ENCODE measurements at places on chromosomes 13 and 19.

- no peak for DNase-seq
Observed at GRCh38 chr13:45512098-45512496, 47.4 kb downstream of the COG3 start.

DNA sequence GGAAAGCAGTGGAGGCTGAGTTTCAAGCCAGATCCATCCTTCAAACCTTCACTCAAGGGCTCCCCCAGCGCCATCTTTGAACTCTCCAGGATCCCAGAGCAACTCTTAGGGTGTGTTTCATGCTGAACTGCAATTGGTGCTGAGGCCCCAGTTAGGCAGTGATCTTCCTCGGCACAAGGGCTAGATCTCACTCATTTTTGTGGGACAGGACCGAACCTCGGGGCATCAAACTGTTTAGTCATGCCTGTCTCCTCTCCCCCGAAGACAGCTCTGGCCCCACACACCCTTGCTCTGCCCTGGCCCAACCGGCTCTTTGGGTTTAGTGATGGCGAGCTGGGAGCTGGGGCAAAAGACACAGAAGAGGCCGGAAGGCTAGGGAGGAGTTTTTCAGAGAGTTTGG is 115.1 kb downstream of the NUFIP1 start:
- DNase-seq = no peak

DNA sequence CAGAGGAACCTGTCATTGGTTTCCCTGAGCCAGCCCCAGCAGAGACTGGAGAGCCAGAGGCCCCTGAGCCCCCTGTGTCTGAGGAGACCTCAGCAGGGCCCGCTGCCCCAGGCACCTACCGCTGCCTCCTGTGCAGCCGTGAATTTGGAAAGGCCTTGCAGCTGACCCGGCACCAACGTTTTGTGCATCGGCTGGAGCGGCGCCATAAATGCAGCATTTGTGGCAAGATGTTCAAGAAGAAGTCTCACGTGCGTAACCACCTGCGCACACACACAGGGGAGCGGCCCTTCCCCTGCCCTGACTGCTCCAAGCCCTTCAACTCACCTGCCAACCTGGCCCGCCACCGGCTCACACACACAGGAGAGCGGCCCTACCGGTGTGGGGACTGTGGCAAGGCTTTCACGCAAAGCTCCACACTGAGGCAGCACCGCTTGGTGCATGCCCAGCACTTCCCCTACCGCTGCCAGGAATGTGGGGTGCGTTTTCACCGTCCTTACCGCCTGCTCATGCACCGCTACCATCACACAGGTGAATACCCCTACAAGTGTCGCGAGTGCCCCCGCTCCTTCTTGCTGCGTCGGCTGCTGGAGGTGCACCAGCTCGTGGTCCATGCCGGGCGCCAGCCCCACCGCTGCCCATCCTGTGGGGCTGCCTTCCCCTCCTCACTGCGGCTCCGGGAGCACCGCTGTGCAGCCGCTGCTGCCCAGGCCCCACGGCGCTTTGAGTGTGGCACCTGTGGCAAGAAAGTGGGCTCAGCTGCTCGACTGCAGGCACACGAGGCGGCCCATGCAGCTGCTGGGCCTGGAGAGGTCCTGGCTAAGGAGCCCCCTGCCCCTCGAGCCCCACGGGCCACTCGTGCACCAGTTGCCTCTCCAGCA is 4.2 kb downstream of the ZNF574 start:
- no peak for DNase-seq

DNA sequence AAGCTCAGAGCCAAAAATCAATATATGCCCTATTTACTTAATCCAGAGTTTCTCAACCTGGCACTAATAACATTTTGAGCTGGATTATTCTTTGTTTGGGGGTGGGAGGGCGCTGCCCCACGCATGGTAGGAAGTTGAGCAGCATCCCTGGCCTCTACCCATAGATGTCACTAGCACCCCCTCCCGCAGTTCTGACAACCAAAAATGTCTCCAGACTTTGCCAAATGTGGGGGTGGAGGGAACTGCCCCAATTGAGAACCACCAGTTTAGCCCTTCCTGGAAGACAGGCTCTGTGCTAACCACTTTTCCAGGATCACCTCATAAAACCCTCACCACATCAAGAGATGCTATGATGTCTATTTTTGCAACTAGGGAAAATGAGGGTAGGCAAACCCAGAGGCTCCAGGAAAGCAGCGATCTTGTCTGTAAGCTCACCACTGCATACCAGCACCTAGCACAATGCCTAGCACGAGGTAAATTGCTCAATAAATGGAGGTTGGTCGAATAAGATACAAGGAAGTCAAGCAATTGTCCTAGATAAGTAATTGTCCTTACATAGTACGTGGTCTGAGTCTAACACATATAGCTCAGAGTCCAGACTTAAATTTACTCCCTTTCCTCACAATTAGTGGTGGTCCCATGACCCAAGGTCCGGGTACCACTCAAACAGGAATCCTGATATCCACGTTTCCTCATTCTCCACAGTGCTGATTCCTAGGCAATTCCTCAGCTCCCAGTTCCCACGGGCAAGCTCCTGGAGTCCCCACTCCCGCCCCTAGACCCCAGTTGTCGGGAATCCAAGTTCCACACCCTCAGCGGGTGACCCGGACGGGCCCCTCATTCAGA is 892 bp downstream of the TRIR start:
- no peak for DNase-seq

DNA sequence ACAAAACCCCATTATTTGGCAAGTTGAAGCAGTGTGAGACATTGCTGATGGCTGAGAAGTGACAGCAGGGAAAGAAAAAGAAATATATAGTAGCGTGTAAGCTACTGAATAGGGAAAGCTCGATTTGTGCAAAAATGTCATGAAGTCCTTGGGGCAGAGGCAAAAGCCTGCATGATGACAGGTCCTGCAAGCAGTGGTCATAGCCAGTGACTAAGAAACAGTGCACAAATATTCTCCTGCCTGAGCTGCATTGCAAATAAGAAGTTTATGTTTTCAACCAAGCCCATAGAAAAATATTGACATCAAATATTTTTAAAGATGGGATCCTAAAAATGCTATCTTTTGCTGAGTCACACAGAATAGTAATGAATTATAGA is 270.0 kb downstream of the SLITRK6 start:
- no peak for DNase-seq

- no peak for DNase-seq
Observed at GRCh38 chr19:48877855-48878195, 5.6 kb downstream of the PPP1R15A start.

- DNase-seq = no peak
Observed at GRCh38 chr19:11254666-11255065, 7.7 kb downstream of the DOCK6 start.

DNA sequence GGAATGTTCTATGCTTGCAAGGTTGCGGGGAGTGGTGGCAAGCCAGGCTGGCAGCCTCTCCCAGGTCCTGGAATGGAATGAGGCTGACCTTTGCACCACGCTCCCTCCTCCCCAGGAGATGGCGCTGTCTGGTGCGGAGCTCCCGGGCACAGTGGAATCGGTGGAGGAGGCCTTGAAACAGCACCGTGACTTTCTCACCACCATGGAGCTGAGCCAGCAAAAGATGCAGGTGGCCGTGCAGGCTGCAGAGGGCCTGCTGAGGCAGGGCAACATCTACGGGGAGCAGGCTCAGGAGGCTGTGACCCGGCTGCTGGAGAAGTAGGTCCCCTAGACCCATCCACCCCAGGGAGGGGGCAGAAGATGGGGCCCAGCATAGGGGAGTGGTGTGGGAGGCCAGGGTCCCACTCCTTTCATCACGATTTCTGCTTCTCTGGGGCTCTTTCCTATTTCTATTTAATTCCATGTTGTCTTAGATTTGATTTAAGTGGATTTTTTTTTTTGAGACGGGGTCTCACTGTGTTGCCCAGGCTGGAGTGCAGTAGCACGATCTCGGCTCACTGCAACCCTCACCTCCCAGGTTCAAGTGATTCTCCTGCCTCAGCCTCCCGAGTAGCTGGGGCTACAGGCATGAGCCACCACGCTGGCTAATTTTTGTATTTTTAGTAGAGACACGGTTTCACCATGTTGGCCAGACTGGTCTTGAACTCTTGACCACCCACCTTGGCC is 53.2 kb upstream of the SHKBP1 start:
- DNase-seq = peak; percentile 2

GRCh38 chr13:73254827-73255226 is 196.0 kb downstream of the KLF5 start:
- DNase-seq = no peak

- no peak for DNase-seq
Observed at GRCh38 chr13:35566340-35566739, 89.9 kb upstream of the MAB21L1 start.

DNA sequence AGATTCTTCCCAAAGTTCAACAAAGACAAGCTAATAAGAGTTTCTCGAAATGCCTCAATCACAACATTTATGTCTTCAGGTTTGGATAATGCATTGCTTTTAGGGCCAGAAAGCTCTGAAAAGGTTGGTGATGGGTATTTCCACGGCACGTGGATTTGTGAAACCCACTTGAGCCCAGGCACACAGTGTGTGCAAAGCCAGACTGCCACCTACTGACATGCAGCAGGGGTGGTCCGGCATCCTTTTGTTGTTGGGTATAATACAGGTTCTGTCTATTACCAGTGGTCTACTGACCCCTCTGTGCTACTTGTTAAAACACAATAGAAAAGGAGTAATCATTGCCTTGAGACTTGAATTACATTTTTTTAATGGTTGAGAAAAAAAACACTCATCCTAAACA is 225.6 kb downstream of the RAP2A start:
- no peak for DNase-seq

DNA sequence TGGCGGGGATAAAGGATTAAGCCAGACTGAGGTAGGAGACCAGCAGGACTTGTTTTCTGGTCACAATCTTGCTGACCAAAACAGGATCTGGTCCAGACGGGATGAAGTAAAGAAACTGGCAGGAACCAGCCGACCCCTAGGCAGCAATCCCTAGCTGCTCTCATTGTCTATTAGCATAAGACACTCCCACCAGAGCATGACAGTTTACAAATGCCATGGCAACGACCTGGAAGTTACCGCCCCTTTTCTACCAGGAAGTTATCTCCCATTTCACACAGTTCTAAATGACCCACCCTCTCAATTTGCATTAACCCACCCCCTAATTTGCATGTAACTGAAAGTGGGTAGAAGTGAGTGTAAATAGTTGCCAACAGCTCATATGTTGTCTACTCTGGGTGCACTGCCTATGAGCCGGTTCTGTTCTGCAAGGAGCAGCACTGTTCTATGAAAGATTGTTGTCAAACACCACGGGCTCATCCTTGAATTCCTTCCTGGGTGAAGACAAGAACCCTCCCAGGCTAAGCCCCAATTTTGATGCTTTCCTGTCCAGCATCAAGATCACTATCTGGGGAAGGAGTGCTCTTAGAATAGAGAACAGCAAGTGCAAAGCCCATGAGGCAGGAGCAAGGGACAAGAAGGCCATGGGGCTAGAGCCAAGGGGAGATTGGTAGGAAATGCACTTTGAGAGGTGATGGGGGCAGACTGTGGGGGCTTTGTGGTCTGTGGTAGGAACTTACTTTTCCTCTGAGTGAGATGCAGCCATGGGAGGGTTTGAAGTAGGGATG is 13.9 kb upstream of the FBXO27 start:
- no peak for DNase-seq

DNA sequence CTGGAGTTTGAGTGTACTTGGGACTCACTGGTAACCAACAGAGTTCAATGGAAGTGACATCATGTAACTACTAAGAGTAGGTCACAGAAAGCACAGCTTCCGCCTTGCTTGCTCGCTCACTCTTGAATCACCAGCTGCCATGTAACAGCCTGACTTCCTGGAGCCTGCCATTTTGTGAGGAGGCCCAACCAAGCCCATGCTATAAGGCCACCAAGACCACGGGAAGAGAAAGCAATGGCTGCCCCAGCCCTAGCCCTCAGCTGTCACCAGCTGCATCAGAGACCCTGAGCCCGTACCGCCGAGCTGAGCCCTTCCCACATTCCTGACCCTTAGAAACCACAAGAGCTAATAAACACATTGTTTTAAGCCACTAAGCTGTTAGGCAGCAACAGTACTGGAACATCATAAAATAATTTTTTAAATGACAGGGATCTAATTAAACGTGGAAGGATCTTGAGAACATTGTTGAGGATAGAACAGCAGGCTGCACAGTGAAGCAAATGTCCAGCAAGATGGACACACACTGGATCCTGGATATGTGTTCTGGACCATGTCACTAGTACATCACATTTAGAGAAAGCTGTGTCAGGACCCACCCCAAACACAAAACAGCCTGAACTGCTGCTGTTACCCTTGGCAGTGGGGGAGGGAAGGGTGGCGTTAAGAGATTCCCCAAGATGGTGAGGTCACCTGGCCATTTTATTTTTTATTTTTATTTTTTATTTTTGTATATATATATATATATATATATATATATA is 21.7 kb upstream of the LDLR start:
- DNase-seq = no peak

DNA sequence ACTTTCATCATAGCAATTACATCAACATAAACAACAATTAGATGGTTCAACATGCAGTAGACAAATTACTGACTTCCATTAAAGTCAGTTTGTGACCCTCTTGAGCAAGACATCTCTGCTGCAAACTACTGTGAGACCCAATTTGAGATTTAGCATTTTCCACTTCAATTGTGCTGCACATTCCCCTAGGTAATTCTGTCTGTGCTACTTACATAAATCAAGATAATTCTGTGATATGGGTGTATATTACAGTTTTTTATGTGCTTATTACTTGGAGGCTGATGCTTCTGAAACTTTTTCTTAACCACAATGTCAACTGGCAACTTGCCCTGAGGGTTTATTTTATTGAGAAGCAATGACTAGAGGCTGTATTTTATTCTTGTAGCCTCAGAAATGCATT is 1714.4 kb downstream of the OLFM4 start:
- DNase-seq = no peak

GRCh38 chr13:80048030-80048429 is 292.9 kb downstream of the SPRY2 start:
- DNase-seq = no peak

GRCh38 chr13:25018729-25019115 is 77.2 kb upstream of the PABPC3 start:
- DNase-seq = no peak

DNA sequence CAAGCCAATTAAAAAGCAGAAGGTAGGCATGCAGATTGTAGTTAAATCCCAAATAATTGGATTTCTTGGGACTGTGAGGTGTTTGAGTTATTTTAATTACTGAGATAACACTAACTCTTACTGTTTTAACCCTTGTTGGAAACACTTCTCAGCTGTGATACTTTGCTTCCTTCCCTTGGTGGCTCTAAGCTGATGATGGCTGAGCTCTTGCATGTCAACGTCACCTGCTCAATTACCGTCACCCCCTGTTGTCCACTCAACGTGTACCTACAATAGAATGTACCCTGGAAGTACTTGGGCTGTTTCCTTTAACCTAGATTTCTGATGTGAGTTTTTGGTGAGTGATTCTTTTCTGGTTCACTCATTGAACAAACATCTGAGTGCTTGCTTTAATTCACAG is 303.4 kb downstream of the SLC7A1 start:
- no peak for DNase-seq

All from stimulated activated CD4-positive, alpha-beta T cell treated with anti-CD3 and anti-CD28 coated beads, Interleukin-12 subunit alpha, Interleukin-12 subunit beta, amount 100 ng/mL, for 24 hours (primary cell).